Keratinocyte (primary cell): ENCODE measurements at places on chromosomes 16 and 17. TPM values are rescaled to one million over a fixed set of nuclear protein-coding genes. Genes with fewer than 3 reads are reported as not detected.

DNA sequence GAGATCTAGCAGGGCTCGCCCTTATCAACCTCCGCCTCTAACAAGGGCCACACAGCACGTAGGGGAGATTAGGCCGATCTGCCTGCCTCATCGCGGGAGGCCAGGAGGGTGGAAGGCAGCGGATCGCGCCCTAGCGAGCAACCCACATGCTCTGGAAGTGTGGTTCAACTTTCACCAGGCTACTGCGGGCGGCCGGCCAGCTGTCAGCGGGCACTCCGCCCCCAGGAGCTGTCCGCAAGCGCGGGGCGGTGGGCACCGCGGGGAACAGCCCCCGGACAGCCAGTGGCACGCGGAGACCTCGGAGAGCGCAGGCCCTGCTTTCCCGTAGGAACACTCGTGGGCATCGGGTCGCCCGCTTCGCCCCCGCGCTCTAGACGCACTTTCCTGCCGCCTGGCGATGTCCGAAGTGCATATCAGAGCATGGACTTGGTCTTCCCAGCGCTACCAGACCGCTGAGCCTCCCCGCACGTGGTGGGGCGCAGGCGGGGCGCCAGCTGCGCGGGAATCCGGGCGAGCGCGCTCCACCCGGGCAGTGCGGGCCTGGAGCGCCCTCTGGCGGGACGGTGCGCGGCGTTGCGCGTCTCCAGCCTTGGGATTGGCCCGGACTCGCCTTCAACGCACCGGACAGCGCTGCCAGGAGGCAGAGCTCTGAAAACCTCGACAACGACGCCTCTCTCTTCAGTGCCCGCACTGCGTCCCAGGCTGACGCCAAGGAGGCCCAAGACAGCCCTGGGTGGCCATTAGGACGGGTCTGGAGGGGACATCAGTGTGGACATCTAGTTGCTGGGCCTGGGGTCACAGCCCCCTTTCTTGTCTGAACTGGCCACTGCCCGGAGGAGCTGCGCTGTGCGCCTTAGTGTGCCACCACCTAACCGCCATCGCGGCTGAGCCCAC is 3.6 kb upstream of the ZNHIT3 start:
- peaks cover 17% of the 10 kb centered on the region for H3K27me3 ChIP-seq
- peak overlapping the region; percentile 55 for H3K4me3 ChIP-seq
- peaks cover 24% of the 10 kb centered on the region for H3K4me1 ChIP-seq

DNA sequence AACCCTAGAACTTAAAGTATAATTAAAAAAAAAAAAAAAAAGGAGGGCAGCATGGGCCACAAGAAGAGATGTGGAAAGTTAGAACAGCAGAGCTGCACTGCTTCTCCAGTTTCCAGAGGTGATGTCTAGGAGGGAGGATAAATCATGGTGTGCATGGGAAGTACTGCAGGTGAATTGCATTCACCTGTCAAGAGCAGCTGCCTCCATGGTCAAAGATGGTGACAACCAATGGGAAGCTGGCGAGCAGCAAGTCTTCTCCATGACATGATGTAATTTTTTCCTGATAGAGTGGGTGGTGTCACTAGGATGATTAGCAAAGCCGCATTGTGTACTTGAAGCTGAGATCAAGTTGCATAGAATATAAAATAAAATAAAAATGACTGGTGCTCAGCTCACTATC is 95.6 kb upstream of the HS3ST4 start:
- H3K27me3 ChIP-seq, result no peaks in the 10 kb centered on the region
- no peak for DNase-seq
- H3K27ac ChIP-seq, result no peak overlapping the region
- H3K36me3 ChIP-seq, result no peaks in the 10 kb centered on the region
- no peaks in the 10 kb centered on the region for H3K4me1 ChIP-seq
- no peak overlapping the region for H3K4me3 ChIP-seq

- no peaks in the 10 kb centered on the region for H3K36me3 ChIP-seq
- no peak for DNase-seq
- no peak overlapping the region for H3K4me3 ChIP-seq
- H3K27me3 ChIP-seq, result no peaks in the 10 kb centered on the region
- peaks cover 29% of the 10 kb centered on the region for H3K4me1 ChIP-seq
Observed at GRCh38 chr17:2928294-2928890, 132.2 kb downstream of the RAP1GAP2 start.

GRCh38 chr17:7848131-7848579 is 6.7 kb upstream of the TMEM88 start:
- H3K4me3 ChIP-seq, result no peak overlapping the region
- no peak for DNase-seq

The UTS2R gene
- polyA plus RNA-seq, result not detected in 3 replicates

The KRTAP2-1 gene
- polyA plus RNA-seq, result not detected in 3 replicates

The ABCC3 gene
- 39.6 to 61.6 TPM (median 41.7 TPM) in 3 replicates for polyA plus RNA-seq
